ENCODE measurements at places on chromosomes 5 and 9.

- DNase-seq: no peak
Measured at GRCh38 chr5:62701036-62701435, 122.4 kb downstream of the LRRC70 start.

GRCh38 chr9:18490641-18491370 lies 16.9 kb downstream of the ADAMTSL1 start:
- no peak for DNase-seq

DNA sequence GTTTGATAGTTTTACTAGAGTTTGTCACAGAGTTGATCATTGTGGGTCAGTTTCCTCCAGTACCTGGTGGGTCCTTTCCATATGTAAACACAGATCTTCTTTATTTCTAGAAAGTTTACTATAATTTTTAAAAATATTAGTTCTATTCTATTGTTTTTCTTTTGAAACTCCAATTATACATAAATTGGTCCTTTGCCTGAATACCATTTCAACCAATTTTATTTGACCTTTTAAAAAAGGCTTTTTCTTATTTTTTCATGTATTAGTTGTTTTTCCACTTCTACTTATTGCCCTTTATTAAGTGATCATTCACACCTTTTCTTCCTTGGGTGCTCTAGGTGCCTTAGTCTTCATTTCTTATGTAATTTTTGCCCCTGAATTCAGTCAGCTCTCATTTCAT lies 33.0 kb upstream of the MUSK start:
- DNase-seq: no peak

GRCh38 chr5:65861830-65862241 lies 64.5 kb upstream of the ERBIN start:
- no peak for DNase-seq

- DNase-seq: no peak
Measured at GRCh38 chr9:120592210-120592609, 12.2 kb upstream of the CDK5RAP2 start.
